ENCODE measurements at places on chromosomes 4 and X.

DNA sequence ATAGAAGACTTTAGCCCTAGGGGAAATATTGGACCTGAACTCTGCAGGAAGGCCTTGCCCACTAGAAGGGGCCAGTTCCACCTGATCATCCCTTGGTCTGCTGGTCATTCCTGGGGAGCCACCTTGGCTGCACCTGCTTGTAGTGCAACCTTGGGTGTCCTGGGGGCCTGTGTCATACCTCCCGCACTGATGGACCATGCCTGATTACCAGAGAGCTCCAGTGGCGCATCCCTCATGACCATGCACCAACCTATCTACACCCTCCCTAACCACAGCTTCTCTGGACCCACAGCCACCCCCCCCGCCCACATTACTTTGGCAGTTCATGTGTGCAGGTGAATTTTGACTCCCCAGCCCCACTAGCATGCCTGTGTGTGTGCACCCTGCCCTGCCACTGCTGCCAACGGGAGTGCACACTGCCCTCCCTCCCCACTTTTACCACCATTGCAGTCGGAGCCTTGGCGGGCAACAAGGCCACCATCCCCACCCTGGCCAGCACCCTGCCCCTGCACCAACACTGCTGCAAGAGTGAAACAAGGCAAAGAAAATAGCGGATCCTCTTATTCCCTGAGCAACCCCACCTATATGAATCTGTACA lies 208.1 kb downstream of the FAM47B start:
- DNase-seq = no peak

DNA sequence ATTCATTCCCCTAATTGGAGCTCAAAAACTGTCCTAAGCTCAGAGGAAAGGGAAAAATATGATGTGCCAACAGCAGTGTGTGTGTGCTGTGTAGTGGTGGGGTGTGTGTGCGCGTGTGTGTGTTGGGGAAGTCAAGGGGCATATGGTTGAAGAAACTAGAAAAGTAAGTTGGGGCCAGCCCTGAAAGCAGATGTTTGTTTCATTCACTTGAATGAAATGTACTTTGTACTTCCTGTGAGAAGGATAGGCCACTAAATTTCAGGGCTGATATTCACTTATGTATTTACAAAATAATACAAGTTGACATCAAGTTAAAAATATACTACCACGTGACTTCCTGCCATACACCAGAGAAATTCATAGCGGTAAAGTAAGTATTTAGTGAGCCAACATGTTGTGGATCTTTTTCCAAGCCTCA lies 151.3 kb upstream of the JADE1 start:
- no peak for DNase-seq

- DNase-seq = no peak
These were observed 4.5 kb upstream of the PLCXD1 start for GRCh38 chrX:276581-277201.

GRCh38 chr4:39664828-39665731 lies 26.4 kb upstream of the SMIM14 start:
- no peak for DNase-seq

DNA sequence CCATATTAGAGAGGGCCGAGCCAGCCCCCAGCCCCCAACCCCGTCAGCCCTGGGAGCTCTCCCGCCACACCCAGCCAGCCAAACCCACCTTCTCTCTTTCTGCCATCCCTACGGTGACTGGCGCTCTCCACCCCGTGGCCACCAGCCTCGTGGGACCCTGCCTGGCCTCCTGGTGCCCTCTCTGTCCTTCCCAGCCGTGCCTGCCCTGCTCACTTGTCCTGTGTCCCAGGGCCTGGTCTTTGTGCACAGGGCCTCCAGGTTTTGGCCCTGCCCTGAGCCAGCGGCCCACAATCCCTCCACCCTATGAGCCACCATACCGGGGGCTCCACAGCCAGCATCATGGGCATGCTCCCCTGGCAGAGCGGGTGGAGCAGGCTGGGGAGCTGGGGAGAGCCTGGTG lies 77.4 kb downstream of the ABLIM2 start:
- DNase-seq = no peak

GRCh38 chrX:78693536-78693935 lies 34.4 kb upstream of the RTL3 start:
- DNase-seq = no peak

GRCh38 chrX:9644335-9644734 lies 121.3 kb downstream of the GPR143 start:
- DNase-seq = peak; percentile 2

DNA sequence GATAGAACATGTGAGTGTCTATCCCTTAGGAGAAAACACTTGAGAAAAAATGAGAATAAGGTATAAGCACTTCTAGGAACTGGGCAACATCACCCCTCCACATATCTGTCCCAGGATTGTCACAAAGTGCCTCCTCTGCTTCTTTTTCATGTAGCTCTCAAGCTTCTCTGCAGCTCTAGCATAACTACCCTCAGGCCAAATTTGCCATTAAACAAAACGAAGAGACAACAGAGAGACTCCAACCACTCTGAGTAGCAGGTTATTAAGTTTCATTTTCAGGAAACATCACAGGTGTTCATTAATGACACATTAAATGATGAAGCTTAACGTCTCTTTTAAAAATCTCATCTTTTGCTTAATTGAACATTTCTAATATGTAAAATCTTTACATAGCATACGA lies 580.0 kb downstream of the GALNTL6 start:
- DNase-seq = no peak

GRCh38 chr4:16231570-16232245 lies 5.4 kb upstream of the TAPT1 start:
- DNase-seq = no peak

GRCh38 chr4:2058264-2059045 lies 672 bp upstream of the NAT8L start:
- DNase-seq = no peak

Data from activated CD8-positive, alpha-beta memory T cell treated with anti-CD3 and anti-CD28 coated beads for 1 hour (primary cell).